ENCODE measurements at places on chromosomes 1 and 21. TPM values are rescaled to one million over a fixed set of nuclear protein-coding genes. Genes with fewer than 3 reads are reported as not detected.

The SYT6 gene
- not detected for total RNA-seq

DNA sequence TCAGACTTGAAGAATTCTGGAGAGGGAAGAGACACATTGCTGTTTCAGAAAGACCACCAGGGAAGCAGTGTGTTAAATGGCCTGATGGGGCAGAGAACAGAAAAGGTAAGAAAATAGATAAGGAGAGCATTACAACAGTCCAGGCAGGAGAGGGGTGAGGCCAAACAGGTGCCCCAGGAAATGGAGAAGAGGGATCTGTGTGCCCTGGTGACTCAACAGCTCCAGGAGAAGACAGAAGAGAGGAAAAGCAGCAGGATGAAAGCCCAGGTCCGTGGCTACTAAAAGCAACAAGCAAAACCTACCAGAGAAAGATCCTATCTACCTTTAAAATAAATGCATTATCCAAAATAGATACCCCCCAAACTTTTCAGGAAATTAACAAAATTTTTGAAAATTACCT is 9.2 kb downstream of the TP53BP2 start:
- no peak overlapping the region for H3K4me3 ChIP-seq
- H3K4me1 ChIP-seq, result peaks cover 49% of the 10 kb centered on the region
- H3K27me3 ChIP-seq, result no peaks in the 10 kb centered on the region
- H3K27ac ChIP-seq, result no peak overlapping the region
- H3K36me3 ChIP-seq, result no peaks in the 10 kb centered on the region

DNA sequence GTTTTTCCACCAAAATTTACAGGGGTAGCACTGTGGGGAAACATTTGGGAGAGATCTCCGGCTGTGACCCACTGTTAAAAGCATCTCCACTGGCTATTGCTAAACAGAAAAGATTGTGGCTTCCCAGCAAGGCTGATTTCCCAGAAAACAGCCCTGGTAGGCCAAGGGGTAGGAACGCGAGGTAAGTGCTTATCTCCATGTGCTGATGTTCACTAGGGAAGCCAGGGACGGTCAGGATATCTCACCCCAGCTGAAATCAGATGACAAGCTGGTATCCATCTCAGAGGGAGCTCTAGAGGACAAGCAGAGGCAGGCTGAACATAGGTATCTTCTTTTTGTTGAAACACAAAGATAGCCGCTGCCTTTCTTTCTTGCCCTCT is 63.6 kb downstream of the MIS18A start:
- H3K27ac ChIP-seq, result no peak overlapping the region
- peaks cover 16% of the 10 kb centered on the region for H3K27me3 ChIP-seq
- H3K4me1 ChIP-seq, result no peaks in the 10 kb centered on the region
- peak; percentile 57 for DNase-seq

- no peak for DNase-seq
- H3K27me3 ChIP-seq, result peaks cover 14% of the 10 kb centered on the region
- H3K4me3 ChIP-seq, result no peak overlapping the region
- no peak overlapping the region for H3K27ac ChIP-seq
- no peaks in the 10 kb centered on the region for H3K36me3 ChIP-seq
Measured at GRCh38 chr1:62352387-62352786, 33.2 kb upstream of the KANK4 start.

GRCh38 chr1:96492236-96492635 is 229.3 kb upstream of the PTBP2 start:
- no peak overlapping the region for H3K4me3 ChIP-seq
- H3K36me3 ChIP-seq, result no peaks in the 10 kb centered on the region
- H3K27me3 ChIP-seq, result no peaks in the 10 kb centered on the region
- no peak overlapping the region for H3K27ac ChIP-seq
- no peak for DNase-seq
- H3K4me1 ChIP-seq, result peaks cover 15% of the 10 kb centered on the region

GRCh38 chr1:177871613-177872307 is 98.1 kb downstream of the SEC16B start:
- H3K4me3 ChIP-seq, result no peak overlapping the region
- H3K27me3 ChIP-seq, result peaks cover 3% of the 10 kb centered on the region
- no peak overlapping the region for H3K27ac ChIP-seq
